ENCODE measurements at places on chromosomes 3 and 15.

- no peak for DNase-seq
These were observed 72.8 kb downstream of the CD200R1L start for GRCh38 chr3:112773864-112774263.

DNA sequence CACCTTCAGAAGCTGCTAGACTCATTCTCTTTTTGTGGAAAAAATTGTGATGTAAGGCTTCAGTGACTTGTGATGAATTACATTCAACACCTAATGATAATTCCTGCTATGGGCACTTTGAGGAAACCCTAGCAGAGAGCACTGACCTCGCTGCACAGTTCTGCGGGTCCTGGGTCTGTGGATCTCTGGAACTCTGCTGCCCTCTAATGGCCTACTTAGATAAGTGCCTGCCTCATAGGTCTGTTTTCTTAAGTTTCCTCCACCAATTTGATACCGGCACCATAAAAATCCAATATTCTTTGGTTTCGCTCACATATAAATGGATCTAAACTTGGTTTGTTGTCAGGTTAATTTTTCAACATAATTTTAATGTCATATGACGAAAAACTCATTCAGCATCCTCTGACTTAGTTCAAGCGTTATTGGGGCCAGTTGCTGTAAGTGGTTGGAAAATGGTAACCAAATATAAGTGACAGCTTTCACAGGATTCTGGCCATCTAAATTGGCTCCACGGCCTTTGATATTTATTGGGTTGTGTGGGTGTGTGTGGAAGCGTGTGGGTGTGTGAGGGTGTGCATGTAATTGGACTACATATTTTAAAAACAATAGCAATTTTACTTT is 10.4 kb downstream of the SLITRK3 start:
- DNase-seq, result peak; percentile 69

DNA sequence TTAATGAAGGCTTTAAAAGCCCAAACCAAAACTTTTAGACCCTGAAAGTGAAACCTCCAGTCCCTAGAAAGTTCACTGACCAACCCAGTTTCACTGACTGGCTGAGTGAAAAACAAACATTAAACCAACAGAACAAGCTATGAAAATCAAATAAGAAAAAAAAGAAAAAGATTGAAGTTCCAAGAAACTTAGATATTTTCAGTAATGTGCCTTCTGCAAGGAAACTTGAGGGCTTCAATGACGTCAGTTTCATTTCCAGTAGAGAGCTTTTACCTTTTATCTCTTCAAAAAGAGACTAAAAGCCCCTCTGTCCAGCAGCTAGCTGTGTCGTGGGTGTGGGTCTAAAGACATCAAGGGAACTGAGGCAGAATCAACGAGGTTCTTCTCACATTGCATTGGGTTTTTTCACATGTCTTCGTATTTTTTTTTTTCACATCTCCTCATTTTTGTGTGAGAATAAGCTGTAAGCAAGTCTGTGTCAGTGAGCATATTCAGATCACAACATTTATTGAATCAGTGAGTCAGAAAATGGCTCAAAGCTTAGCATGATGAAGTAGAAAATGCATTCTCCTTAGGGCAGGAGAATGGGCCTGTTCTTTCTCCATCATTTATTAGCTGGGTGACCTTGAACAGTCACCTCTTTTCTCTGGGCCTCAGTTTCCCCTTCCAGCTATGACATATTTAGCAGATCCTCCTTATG is 54.8 kb upstream of the BCL6 start:
- DNase-seq, result no peak

- DNase-seq, result no peak
These were observed 253.5 kb downstream of the SHQ1 start for GRCh38 chr3:72594615-72595215.

GRCh38 chr3:108334701-108335100 is 38.4 kb downstream of the HHLA2 start:
- no peak for DNase-seq

DNA sequence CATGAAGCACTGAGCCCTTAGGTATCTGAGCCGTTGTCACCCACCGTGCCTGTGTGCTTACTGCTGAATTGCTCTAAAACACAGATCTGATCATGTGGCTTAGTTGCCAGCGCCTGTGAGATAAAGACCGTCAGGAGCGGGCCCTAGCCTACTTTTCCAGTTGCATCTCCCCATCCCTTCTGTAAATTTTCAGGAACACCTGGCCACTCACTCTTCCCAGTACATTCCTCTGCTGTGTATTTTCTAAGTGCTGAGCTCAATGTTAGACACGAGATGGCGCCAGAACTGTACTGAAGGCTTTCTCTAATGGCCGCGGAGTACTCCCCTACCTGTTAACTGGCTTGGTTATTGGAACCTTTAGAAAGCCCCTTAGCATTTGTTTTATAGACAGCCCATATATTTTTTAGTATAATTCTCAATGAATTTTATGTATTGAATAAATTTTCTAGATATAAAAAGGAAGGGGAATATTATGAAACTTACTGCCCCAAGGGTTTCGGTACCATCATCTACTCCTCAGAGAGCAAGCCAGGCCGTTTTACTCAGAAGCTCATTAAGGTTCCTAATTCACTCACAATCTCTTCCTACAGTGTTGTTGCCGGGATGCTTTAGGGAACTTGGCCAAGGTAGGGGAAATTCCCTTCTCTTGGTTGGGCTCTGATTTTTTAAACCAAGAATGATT is 16.7 kb upstream of the WNT7A start:
- peak; percentile 36 for DNase-seq

DNA sequence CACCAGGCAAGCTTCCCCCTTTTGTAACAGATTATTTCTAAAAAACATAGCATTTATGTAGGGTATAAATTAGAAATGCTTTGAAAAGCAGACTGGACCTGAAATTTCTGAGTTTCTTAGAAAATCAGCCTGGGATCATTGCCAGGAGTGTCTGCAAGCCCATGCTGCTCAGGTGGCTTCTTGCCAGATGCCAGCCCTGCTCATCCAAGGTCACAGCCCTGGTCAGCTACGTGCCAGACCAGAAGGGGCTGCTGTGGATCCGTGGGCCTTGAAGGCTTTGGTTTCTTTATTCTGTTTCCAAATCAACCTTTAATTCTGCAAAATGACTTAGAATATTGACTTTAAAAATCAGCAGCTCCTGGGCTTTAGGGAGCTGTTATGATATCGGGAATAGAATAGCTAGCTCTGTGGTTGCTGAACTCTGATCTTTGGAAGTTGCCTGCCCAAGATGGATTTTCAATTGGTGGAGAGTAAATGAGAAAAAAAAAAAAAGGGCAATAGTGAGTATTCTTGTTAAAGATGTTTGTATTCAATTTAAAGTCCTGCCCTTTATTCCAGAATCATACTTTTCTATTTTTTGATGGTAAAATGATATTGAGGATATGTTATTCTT is 370.1 kb upstream of the ONECUT1 start:
- DNase-seq, result no peak

DNA sequence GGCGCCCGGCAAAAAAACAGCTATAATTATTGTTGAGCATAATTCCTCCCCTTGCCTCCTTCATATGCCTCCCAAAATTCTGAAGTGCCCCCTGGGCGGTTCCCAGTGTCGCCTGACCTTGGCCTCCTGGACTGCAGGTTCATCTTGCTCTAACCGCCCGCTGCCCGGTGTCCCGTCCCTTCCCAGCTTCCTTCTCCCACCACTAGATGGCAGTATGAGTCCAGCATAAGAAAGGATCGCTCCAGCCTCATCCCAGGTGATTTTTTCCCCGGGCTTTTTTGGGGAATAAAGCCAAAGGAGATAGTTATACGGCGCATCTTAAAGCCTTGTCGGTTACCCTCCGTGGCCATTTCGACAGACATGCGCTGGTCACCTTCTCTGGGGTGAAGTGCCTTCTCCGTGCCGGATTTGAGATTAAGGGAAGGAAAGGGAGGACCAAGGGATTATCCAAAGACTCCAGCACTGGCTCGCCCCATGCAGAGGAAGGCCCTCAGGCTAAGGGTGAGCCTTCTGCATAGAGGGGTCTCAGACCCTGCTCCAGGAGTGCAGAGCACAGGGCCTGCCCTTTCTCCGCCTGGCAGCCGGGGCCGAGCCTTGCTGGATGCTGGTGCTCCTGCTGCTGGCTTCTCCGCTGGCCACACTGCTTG is 45.8 kb upstream of the TRA2B start:
- peak; percentile 39 for DNase-seq
